ENCODE measurements at places on chromosomes 11 and 22.

DNA sequence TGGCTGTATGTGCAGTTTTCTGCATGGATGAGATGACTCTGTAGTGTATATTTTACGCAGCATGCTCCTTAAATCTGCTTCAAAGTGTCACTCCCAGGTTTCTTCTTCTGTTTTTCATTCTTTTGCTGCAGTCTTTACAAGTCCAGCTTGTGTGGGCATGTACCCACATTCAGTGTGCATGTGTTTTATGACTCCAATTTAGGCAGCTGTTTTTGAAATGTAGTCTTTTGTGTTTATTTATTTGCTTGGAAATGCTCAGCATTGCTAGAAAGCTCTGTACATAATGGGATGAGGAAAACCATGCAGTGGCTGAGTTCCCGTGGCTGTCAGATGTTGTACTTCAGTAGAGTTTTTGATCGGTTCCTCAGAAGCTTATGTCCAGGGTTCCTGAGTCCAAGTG lies 138.5 kb downstream of the ARHGAP42 start:
- DNase-seq: no peak

- no peak for DNase-seq
Observed at GRCh38 chr11:45300715-45301114, 14.6 kb upstream of the SYT13 start.

- DNase-seq: no peak
Observed at GRCh38 chr11:47007579-47007978, 71.0 kb downstream of the CSTPP1 start.

GRCh38 chr11:79049741-79050179 lies 391.1 kb downstream of the TENM4 start:
- no peak for DNase-seq

GRCh38 chr11:62340269-62340901 lies 3.1 kb downstream of the ASRGL1 start:
- DNase-seq: peak; percentile 7

DNA sequence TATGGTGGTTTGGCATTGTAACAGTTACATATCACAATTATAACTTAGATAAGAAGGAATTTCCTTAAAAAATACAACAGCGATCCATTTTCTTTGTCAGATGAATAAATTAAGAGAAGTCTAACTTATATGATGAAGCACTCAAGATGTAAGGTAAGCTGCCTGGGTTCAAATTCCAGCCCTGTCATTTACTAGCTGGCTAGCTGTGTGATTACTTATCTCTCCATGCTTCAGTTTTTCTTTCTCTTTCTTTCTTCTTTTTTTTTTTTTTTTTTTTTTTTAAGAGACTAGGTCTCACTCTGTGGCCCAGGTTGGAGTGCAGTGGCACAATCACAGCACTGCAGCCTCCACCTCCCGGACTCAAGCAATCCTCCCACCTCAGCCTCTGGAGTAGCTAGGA lies 22.2 kb upstream of the LDHA start:
- DNase-seq: no peak

DNA sequence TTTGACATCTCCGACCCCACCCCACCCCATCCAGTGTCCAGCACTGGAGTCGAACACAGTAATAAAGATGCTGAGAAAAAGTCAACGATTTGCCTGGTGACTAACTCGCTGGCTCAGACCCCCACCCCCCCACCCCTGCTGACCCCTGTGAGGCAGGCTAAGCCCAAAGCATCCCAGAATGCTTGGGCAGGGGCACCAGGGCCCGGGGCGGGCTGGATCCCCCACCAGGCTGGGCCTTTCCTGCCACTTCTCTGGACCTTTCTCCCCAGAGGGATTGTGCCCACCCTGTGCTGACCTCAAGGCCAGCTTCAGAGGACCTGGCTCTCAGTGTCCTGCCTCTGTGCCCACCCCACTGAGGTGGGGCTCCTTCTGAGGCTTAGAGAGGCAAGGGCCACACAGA lies 1.8 kb downstream of the C11orf86 start:
- no peak for DNase-seq

- DNase-seq: no peak
Observed at GRCh38 chr22:36540867-36541642, 12.1 kb upstream of the EIF3D start.

DNA sequence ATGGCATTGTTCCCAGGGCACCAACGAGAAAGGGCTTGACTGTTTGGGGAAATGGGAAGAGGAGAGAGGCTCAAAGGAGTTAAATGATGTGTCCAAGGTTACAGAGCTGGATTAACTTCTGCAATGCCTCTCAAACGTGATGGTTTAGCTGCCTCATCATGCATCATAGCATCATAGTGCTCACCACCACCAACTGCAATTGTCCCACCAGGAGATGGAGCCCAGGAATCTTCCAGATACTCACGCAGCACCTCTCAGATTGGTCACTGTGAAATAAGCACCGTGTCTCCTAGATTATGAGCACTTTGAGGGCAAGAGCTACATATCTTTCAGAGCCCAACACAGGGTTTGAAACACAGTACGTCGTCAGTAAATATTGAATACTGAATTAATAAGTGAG lies 69.2 kb downstream of the PRSS23 start:
- DNase-seq: no peak

GRCh38 chr11:119724956-119725355 lies 4.0 kb downstream of the NECTIN1 start:
- DNase-seq: no peak

GRCh38 chr11:68610452-68611116 lies 73.8 kb upstream of the GAL start:
- DNase-seq: no peak

DNA sequence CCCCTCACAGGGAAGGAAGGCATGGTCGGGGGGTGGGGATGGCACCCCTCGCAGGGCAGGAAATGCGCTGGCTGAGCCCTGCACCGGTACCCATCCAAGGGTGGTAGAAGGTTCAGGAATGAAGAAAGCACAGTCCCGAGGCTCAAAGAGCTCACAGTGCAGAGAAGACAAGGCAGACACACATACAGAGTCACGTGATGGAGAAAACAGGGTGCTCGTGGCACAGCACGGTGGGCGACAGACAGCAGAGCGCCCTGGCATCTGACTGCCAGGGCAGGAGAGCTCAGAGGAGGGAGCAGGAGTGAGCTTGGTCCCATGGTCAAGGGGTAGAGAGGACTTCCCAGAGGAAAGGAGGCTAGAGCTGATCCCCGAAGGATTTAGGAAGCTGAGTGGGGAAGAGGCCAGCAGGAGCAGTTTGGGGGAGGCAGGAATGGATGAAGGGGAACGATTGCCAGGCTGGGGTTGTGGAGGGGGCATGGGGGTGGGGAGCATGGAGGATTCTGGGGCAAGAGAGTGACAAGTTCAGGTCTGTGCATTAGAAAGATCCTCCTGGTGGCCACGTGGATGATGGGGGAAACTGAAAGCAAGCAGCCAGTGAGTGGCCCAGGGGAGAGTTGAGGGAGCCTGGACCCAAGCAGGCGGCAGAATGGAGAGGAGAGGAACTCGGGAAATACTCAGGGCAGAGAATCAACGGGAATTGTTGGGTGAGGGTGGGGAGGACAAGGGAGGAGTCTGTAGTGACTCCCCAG lies 43.9 kb downstream of the PDE2A start:
- DNase-seq: no peak

DNA sequence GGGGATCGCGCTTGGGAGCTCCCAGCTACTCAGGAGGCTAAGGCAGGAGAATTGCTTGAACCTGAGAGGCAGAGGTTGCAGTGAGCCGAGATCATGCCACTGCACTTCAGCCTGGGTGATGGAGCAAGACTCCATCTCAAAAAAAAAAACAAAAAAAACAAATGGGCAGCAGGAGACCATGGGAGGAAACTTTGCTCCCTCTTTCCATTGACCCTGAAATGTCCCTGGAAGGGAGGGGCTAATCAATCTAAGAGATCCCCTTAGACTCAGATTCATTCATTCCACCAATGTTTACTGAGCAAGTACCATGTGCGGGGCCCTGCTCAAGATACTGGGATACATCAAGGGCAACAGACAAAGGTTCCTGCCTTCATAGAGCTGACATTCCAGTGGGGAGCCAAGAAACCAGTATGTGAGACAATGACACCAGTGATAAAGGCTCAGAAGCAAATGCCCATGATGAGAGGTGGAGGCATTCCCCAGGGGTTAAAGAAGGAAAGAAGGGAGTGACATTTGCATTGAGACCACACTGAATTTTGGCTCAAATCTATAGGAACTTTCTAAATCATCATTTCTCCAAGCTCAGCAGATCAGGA lies 37.7 kb upstream of the TFIP11 start:
- no peak for DNase-seq

DNA sequence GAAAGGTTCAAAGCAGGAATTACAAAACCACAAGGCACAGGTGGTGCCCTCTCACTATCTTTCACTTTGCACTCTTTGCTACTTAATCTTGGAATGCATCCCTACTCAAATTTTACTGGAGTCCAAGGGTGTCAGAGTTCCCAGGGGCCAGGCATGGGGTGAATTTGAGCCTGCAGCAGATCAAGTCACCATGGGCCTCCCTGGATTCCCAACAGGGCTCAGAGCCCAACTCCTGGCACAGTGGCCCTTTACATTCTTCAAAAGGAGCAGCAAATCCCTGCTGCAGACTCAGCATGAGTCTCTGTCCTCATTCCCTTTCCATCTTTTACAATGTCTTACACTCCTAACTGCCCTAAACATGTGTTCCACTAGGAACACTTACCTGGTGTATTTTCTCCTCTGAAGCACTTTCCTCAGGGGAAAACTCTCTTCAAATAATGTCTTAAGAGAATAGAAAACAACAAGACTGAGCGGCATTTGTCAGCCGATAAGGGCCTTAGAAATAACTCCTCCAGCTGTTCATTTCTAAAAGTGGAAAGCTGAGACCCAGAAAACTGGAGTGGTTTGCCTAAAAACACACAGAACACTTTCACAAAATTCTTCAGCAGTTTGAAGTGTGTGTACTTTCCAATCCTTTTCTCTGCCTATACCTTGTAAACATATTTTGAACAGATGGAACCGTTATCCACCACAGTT lies 596.0 kb downstream of the INSC start:
- DNase-seq: no peak

DNA sequence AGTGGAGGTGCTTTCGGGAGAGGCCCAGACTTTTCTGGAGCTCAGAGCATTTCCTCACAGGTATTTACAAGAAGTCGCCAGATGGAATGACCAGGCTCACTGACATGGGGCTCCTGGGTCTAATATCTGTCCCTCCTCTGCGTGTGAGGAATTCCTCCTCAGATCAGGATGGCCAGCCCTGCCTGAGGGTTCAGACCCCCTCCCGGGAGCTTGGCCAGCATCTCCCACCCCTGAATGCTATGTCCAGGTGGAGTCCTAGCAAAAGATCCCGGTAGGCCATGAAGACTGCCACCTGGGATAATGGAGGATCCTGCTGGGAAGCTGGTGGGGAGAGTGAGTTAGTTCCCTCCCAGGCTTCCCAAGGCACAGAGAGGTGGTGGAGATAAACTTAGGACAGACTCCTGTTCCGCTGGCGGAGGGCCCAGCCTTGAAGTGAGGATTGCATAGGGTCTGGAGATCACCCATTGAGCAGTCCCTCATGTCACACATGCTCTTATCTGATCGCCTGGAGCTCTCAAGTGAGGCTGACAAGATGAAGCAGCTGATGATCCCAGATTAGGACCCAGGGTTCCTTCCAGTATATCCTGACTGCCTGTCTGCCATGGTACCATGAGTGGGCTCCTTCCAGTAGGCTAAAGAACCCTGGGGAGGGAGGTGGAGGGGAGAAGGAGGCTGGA lies 5.7 kb downstream of the OAF start:
- DNase-seq: no peak

DNA sequence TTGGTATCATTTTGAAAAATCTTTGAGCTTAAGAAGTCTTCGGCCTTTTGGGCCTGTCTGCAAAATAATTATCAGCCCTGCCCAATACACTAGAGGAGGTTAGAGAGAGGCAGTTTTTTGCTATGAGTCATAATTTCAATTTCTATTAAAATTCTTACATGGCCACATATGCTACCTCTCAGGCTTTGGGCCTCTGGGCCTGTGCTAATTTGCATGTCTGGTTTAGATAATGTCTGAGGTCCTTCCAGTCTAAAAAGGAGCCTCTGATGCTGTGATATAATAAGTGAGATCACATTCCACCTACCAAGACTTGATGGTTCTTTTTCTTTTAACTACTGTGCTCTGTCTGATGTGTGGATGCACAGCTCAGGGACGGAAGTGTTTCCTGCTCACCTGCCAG lies 70.8 kb downstream of the KCNJ1 start:
- no peak for DNase-seq

- no peak for DNase-seq
Observed at GRCh38 chr11:58394195-58394594, 12.5 kb downstream of the OR5B3 start.

DNA sequence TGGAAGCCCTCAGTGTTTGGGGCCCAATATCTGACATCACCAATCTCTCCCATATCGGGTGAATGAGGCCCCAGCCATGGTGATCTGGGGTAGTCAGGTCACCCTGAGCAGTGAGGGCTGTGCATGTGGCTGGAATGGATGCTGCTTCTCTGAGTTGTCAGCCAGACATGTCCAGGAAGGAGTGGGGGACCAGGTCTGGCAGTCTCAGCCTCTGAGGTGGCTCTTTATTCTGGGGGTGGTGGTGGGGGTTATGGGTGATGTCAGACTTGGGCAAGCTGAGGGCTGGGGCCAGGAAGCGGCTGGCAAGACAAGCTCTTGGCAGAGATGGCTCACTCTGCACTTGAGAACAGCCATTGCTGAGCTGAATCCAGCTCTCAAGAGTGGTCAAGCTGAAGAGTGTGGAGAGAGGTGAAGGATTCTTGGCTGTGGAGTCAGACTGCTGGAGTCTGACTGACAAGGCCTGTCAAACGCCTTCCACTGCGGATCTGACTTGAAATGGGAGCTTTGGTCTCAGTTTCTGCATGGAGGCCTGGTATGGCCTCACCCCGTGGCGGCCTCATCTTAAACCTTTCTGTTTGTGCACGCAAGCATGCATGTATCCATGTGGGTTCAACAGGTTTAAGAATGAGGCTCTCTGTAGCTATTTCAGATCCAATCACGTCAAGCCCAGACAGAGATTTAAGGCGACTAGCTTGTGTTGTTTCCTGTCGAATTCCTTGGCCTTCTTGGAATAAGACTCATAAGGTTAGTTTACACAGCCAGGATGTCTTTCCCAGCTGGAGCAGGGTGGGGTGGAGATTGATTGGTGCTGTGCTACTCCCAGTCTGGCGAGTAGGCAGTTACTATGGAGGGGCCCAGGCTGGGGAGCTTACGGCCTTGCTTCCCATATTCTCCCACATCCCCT lies 83.9 kb upstream of the TIMP3 start:
- DNase-seq: no peak

- DNase-seq: no peak
Observed at GRCh38 chr11:30566482-30566881, 19.7 kb downstream of the MPPED2 start.
